C1 segment of cervical spinal cord (tissue), 14 donors: ENCODE measurements at places on chromosomes 1 and 21.

- no peak for DNase-seq
Measured at GRCh38 chr21:38645282-38645681, 147.0 kb upstream of the ERG start.

- no peak for DNase-seq
Measured at GRCh38 chr1:184352776-184353175, 34.1 kb upstream of the C1orf21 start.

DNA sequence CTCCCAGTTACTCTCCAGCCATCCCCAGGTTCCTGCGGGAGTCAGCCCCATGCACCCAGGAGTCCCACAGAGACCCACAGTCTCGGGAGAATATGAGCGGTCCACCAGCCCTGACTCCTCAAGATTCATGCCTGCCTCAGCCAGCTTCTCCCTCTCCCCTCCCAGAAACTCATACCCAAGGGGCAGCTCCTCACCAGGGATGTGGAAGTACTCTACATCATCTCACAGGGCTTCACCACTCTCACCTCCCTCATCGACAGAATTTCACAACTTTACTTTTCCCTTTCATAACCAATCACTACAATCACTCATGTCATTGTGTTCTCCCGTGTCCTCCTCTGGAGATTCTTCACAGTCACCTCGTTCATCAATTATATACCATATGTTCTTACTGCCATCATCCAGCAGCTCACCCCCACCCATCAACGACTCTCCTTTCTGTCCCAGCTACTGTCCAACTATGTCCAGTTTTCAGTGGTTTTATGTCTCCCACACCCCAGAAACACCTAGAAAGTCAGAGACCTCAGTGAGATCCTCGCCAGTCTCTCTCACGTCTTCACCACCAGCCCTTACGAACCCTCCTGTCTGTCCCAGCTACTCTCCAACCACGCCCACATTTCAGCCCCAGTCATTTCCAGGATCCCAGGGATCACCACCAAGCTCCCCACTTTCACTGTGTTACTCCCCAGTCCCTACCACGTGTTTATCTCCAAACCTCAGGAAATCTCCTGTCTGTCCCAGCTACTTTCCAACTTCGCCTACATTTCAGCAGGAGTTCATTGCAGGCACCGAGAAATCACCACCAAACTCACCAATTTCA lies 1530.1 kb upstream of the TPTE start:
- DNase-seq, result no peak

- no peak for DNase-seq
Measured at GRCh38 chr1:31745096-31745945, 18.8 kb downstream of the ADGRB2 start.

GRCh38 chr21:26164311-26164710 lies 6.3 kb downstream of the APP start:
- no peak for DNase-seq

- DNase-seq, result no peak
Measured at GRCh38 chr1:66998972-66999371, 55.0 kb downstream of the SLC35D1 start.

- no peak for DNase-seq
Measured at GRCh38 chr1:182340233-182341058, 51.1 kb downstream of the GLUL start.

- DNase-seq, result no peak
Measured at GRCh38 chr1:56450004-56450666, 129.2 kb downstream of the PLPP3 start.

GRCh38 chr1:224433701-224434672 lies 610 bp downstream of the WDR26 start:
- peak; percentile 64 for DNase-seq

GRCh38 chr1:155009221-155009711 lies 6.7 kb downstream of the ZBTB7B start:
- no peak for DNase-seq

- DNase-seq, result no peak
Measured at GRCh38 chr1:234127026-234127671, 222.7 kb downstream of the SLC35F3 start.

DNA sequence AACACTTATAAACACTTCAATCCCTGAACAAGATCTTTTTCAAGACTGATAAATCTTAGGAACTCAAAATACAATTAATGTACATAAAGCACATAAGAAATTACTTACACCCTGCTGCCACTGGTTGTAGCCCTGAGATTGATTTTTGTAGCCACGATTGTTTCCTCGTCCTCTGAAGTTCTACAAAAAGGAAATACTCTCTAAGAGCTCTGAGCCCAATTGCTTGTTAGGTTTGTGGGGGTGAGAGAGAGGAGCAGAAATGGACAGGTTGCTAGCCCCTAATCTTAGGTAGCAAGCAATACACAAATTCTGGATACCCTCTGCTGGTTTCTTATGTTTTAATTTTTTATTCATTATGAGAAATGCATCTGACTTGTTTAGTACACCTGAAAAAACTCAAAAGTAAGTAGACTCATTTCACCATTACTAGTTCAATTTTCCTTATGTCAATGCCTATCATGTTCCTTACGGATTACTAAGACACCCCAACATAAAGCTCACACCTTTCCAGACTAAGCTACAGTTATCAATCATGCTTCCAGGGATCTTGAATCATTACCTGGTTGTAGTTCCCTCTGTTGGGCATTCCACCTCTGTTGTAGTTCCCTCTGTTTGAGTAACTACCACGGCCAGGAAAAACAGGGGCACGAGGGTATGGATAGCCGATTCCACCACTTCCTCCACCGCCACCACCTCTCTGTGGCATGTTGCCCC lies 9.3 kb downstream of the HNRNPU start:
- DNase-seq, result no peak

DNA sequence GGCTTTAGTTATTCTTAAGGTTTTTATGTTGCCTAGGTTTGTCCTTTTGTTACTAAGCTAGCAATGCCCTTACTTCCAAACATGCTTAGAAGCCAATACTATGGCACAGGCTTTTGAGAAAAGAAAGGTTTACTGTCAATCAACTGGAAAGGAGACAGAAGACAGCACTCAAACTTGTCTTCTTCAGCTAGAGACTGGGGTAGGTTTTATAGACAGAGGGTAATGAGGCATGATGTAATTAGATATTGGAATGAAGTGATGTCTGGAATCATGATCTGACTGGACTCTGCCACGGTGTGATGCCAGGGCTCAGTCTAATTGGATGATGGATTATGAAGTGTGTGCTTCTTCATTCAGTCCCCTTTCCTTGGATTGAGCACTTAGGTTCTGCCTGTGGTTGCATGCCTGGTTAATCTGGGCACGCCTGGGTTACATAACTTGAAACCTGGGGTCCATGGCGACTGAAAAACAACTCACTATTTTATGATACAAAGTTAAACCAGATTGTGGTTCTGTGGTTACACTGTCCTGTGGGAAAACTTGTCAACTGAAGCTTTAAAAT lies 625.8 kb downstream of the BRINP3 start:
- DNase-seq, result no peak

GRCh38 chr1:41661428-41662060 lies 177.1 kb upstream of the EDN2 start:
- DNase-seq, result no peak
